ENCODE measurements at places on chromosomes 13 and 19.

- no peak for DNase-seq
Observed at GRCh38 chr13:98539666-98540065, 37.2 kb downstream of the STK24 start.

GRCh38 chr13:75440100-75440499 lies 41.9 kb downstream of the TBC1D4 start:
- no peak for DNase-seq

DNA sequence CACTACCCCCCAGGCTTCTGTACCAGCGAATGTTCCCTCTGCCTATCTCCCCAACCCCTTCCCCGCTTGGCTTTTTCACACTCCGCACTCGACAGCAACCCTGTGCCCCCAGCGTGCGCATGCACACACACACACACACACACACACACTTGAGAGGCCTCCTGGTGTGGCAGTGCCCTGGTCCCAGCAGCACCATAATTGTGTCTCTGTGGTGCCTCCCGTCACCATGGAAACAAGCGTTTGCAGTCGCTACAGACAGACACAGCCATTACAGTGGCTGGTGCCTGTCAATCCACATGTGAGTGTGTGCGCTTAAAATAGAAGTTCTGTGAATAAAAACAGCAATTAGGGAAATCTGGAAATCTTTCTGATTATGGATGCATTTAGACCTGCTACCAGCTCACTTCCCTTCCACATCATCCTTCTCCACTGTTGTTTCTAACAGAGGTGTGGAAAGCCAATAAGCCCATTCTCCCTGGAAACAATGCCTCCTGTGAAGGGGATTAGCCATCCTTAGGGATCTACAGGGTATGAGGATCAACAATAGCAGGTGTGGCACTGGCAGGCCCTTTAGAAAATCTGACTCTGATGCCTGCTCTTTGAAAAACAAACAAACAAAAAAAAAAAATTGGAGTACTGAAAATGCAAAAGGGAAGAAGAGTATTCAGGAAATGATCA lies 146.3 kb downstream of the DCLK1 start:
- DNase-seq = no peak

- DNase-seq = no peak
Observed at GRCh38 chr19:56508290-56508778, 679 bp downstream of the ZNF471 start.

DNA sequence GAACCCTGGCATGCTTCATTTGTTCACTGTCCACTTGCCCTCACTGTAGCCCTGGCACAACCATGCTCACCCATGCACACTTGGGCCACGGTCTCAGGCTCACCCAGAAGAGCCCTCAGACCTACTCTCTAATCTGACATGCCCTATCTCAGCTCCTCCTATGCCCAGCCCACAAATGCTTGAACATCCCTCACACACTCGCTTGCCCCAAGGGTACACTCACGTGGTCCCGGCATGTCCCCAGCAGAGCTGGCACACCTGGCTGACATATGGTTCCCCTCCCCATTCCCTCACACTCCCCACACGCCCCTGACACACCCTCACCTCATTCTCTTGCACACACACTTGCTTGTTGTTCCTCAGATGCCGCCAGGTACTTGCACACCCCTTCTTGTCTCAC lies 55.7 kb downstream of the MAP4K1 start:
- no peak for DNase-seq

DNA sequence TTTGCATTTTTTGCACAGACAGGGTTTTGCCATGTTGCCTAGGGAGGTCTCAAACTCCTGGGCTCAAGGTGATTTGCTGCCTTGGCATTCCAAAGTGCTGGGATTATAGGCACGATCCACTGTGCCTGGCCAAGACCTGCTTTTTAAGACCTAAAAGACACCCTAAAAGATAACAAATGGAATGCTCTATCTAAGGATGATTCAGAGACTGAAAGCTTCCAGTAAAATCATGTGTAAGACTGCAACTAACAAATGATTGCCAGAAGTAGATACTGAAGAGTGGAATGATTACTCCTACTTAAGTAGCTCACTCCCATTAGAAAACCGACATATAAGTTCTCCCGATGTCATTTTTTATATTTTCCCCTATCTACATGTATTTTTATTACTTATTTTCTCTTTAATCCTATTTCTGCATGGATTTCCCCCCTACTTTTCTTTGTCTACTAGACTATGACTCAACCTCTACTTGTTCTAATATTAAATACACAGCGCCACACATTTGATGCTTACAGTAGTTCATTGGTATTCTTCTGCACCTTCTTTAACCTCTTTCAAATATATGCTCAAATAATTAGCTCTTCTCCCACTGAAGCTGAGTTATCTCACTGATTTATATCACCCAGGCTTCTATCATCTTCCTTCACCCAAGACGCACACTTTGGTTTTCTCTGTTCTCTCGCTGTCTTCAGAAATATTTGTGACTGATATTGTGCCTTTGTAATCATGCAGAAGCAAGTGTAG lies 32.2 kb upstream of the KLF12 start:
- DNase-seq = no peak

GRCh38 chr19:10812902-10813404 lies 23.1 kb downstream of the TMED1 start:
- no peak for DNase-seq

GRCh38 chr19:49536921-49537462 lies 9.2 kb downstream of the RCN3 start:
- no peak for DNase-seq

DNA sequence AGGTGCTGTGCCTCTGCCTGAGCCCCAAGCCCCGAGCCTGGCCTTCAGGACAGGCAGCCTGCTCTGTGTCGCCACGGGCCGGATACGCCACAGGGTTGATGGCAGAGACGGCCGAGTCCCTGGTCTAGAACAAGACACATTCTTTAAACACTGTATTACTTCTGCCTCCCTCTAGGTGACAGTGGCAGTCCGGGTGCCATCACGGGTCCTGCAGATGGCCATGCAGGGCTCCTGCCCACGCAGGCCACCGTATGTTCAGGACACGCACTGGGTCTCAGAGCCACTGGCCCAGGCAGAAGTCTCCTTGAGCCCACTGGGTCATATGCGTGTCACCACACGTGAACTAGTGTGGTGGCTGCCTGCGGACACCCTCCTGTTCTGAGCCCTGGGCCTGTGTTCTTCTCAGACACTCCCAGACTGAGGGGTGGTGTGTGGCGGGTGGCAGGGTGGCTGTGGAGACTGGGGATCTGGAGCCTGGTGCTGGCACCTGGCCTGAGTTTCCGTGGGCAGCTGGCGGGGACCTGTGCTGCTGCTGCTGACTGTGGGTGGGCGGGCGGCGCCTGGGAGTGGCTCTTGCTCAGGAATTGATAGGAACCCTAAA lies 4.4 kb downstream of the PLEKHJ1 start:
- DNase-seq = no peak

DNA sequence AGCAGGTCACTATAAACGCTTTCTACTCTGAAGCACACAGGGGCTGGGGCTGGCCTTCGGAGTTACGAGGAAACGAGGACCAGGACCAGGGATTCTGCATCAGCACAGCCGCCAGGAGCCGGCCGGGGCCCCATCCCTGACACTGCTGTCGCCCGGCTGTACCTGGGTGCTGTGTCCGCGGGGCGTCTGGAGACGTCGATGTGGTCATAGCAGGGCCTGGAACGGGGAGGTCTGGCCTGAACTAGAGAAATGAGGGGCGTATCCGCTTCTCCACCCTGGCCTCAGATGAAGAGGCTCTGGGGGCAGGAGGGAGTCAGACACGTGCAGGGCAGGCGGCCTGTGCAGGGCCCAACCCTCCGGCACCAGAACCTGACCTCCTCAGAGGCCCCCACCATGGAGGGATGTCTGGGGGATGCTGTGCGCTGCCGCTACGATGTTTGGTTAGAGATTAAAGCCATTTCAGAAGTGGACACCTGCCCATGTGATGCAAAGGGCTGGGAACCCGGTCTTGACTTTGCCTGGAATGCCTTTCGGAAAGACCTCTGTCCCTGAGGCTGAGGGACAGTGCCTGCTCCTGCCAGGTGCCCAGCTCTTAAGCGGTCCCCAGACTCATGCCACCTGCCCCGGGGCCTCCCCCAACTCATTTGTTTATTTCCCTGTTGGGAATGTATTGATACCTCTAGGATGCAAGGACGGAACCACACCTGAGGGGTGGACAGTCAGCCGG lies 21.4 kb downstream of the GAS6 start:
- peak; percentile 42 for DNase-seq

GRCh38 chr19:17457616-17458015 lies 3.1 kb downstream of the NXNL1 start:
- DNase-seq = no peak

DNA sequence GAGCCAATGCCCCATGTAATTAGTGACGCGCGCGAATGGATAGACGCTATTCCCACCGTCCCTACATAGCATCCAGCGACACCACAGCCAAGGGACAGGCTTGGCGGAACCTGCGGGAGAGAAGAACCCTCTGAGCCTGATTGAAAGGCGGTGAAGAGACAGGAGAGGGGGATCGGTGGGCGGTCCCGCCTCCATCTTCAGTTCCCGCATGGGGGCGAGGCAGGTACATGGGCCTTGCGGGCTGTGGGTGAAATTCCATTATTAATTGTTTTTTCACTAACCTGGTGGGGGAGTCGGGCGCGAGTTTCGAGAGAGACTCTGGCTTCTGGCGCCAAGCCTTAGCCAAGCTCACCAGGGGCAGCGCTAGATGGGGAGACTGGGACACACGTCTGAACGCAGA lies 8.4 kb upstream of the TEX101 start:
- no peak for DNase-seq

GRCh38 chr19:48680436-48681126 lies 7.8 kb upstream of the NTN5 start:
- no peak for DNase-seq

GRCh38 chr13:41276824-41277223 lies 13.4 kb upstream of the MTRF1 start:
- no peak for DNase-seq

DNA sequence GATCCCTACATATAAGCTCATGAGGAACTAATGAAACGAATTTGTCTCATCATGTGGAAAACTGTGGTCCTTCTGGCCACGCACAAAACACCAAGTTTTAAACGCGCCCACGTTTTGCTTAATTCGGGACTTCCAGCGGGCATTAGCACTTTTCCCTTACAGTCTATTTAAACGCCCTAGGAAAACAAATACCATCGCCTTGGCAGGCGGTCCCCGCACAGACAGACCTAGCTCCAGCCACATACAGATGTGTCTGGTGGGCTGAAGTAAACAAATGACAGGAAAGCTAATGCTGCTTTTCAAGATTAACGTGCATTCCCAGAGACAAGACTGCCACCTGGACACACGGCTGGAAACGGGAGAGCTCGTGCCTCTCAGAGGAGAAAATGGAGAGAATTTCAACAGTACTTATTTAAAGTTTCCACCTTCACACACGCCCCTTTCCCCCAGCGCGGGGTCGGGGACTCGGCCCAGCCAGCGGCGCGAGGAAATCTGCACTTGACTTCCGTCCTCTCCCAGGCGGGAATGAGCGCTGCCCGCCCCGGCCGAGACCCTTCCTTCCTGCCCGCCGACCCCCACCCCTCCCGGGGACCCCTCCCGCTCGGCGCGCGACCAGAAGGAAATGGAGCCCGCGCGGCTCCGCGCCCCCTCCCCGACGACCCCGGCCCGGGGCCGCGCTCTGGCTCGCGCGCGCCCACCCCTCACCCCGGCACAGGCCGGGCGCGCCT lies 931 bp downstream of the USP12 start:
- peak; percentile 84 for DNase-seq

GRCh38 chr13:32645854-32646253 lies 59.6 kb downstream of the PDS5B start:
- no peak for DNase-seq

- no peak for DNase-seq
Observed at GRCh38 chr13:83796364-83796763, 85.9 kb downstream of the SLITRK1 start.

GRCh38 chr13:113804703-113805430 lies 45.8 kb downstream of the TMEM255B start:
- peak; percentile 45 for DNase-seq

- DNase-seq = no peak
Observed at GRCh38 chr13:112245989-112246388, 130.2 kb upstream of the SPACA7 start.

DNA sequence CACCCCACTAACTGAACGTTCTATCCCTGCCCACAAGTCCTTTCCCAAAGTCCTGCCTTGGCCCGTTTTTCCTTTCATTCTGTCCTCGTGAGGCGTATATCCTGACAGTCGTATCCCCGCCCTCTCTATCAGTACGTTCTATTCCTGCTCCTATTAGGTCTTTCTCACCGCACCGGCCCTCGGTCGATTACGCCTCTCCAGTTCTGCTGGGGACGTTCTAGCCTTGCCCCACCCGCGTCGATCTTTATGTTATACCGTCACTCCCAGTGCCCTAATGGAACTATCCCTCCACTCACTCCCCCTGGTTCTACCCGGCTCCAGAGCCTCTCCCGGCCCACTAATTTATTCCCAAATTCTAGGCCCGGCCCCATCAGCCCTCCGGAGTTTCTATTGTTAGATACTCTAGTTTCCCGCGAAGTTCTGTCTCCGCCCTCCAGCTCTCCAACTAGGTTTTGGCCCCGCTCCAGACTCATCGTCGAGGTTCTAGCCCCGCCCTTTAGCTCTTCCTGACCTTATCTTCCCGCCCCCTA lies 2.0 kb downstream of the PLAUR start:
- no peak for DNase-seq

DNA sequence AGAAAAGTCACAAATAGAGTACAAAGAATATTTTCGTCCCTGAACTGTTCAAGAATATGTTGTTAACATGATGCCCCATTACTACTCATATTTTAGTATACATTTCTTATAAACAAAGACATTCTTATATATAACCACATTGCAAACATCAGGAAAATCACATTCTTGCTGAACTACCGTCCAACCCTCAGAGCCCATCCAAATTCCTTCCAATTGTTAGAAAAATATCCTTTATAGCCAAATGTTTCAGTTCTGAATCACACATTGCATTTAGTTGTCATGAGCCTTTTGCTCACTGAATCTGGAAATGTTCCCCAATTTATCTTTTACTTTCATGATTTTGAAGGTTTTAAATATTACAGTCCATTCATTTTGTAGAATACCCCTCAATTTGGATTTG lies 467.8 kb upstream of the ARGLU1 start:
- DNase-seq = no peak

- no peak for DNase-seq
Observed at GRCh38 chr19:996051-996838, 4.0 kb upstream of the GRIN3B start.

- DNase-seq = peak; percentile 51
Observed at GRCh38 chr19:36420961-36421748, 2.7 kb upstream of the ZFP82 start.

GRCh38 chr13:38283346-38283745 lies 66.3 kb upstream of the UFM1 start:
- DNase-seq = no peak

DNA sequence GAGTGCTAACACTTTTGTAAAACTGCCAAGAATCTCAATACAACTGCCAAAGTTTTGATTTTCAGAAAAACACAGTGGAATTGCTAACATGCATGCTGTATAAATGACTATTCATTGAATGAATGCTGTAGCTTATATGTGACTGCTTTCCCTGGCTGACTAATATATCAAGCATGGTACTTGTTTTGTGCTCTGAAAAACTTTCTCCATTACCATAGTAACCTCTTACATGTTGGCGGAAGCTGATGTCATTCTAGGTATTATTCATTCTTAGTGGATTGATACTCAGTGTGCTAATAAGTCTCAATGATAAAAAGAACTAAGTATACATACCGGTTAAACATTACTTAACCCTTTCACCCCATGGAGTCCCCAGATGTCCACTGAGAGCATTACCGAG lies 166.1 kb upstream of the MYO16 start:
- no peak for DNase-seq

Data from aorta (tissue), 5 donors.